ENCODE measurements at places on chromosomes 1 and 21.

GRCh38 chr21:41210426-41211059 is 42.6 kb downstream of the BACE2 start:
- no peak overlapping the region for H3K4me3 ChIP-seq
- H3K36me3 ChIP-seq: no peaks in the 10 kb centered on the region
- DNase-seq: no peak
- no peaks in the 10 kb centered on the region for H3K27me3 ChIP-seq

DNA sequence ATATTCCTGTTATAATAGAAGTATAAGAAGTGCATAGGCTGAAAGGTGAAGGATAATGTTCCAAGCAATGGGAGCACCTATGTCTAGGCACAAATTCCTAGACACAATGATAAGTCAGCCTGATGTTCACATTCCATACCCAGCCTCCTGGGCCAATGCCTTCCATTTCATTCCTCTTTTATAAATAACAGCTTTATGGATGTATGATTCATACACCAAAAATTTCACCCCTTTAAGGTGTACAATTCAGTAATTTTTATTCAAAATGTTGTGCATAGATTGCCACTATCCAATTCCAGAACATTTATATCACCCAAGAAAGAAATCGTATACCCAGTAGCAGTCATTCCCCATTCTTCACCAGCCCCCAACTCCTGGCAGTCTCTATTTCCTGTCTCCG is 118.8 kb downstream of the BRINP2 start:
- no peaks in the 10 kb centered on the region for H3K27me3 ChIP-seq
- H3K4me1 ChIP-seq: no peaks in the 10 kb centered on the region
- H3K36me3 ChIP-seq: no peaks in the 10 kb centered on the region
- no peak overlapping the region for H3K27ac ChIP-seq
- no peak for DNase-seq

DNA sequence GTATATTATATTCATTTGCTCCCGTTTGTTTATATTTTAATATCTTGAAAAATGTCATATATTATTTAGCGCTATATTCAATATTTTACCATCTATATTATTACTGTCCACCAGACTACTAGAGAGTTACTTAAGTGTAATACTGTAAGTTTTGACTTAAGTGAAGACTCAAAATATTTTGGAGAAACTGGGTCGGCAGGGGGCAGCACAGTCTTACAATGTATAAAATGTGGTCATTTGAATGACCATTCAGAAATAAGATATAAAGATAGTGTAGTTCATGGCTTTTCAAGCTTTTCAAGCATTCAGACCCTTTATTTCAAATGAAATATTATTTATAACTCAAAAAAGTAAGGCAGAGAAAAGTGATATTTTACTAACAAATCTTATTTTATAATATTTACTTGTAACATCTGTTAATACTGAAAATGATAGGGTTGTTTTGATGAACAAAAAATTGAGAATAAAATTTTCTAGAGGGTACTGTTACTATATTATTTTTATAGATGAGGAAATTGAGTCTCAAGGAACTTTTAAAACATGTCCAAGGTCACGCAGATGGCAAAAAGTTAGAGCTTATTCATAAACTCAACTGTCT is 89.0 kb upstream of the SERTAD4 start:
- H3K4me3 ChIP-seq: no peak overlapping the region
- no peaks in the 10 kb centered on the region for H3K36me3 ChIP-seq
- DNase-seq: peak; percentile 48
- H3K27ac ChIP-seq: no peak overlapping the region
- H3K27me3 ChIP-seq: no peaks in the 10 kb centered on the region
- H3K4me1 ChIP-seq: no peaks in the 10 kb centered on the region

DNA sequence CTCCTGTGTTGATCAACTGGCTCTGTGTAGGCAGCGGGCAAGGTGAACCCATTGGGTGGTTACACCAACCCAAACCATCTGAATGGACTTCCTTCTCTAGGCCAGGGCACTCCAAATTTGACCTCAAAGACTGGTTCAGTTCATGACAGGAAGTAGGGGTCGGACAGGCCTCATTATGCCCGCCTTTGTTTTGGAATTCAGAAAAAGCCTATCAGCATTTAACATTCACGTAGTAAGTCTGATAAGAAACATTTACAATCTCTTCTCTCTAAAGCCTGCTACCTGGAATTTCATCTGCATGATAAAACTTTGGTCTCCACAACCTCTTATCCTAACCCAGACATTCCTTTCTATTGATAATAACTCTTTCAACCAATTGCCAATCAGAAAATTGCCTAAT is 97.1 kb upstream of the ETV3 start:
- H3K4me3 ChIP-seq: no peak overlapping the region
- DNase-seq: no peak
- H3K27ac ChIP-seq: no peak overlapping the region
- H3K27me3 ChIP-seq: no peaks in the 10 kb centered on the region
- H3K4me1 ChIP-seq: no peaks in the 10 kb centered on the region

DNA sequence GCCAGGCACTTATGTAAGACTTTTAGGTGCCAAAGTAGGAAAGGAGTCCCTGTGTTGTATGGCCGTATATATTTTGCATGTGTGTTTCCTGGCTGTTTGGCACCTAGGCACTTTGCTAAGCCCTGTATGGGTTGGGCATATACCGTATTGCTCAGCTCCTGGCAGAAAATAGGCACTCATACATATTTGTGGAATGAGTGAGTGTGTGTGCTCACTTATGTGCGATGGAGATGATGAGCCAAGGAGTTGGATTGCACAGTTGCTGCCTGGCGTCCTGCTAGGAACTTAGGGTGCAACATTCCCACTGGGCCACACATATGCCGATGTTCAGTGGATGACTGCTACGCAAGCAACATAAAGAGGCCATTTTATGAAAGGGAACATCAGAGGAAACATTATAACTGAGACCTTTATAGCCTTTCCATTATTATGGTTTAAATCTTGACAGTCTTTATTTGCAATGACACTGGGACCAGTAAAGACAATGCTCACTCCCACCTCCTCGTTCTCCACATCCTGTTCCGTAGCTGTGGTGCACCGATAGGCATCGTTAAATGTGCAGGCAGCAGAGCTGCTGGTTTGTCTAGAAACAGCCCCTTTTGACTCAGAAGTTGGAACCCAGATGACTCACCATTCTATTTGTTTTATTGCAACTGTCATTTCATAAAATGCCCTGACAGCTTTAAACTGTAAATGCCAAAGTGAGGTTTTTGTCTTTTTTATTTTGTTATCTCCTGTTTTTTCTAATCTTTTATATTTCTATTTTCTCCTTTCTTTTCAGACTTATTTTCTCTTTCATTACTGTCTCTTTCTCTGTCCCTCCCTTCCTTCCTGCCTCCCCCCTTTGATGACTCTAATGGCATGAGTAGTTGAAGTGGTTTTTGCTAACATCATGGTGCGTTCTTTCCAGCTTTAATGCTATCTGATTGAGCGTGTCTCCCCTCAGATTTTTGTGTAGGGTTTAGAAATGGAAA is 36.1 kb downstream of the PEX14 start:
- H3K27me3 ChIP-seq: no peaks in the 10 kb centered on the region
- H3K27ac ChIP-seq: peak overlapping the region; percentile 34
- no peaks in the 10 kb centered on the region for H3K4me1 ChIP-seq
- no peaks in the 10 kb centered on the region for H3K36me3 ChIP-seq
- H3K4me3 ChIP-seq: no peak overlapping the region

DNA sequence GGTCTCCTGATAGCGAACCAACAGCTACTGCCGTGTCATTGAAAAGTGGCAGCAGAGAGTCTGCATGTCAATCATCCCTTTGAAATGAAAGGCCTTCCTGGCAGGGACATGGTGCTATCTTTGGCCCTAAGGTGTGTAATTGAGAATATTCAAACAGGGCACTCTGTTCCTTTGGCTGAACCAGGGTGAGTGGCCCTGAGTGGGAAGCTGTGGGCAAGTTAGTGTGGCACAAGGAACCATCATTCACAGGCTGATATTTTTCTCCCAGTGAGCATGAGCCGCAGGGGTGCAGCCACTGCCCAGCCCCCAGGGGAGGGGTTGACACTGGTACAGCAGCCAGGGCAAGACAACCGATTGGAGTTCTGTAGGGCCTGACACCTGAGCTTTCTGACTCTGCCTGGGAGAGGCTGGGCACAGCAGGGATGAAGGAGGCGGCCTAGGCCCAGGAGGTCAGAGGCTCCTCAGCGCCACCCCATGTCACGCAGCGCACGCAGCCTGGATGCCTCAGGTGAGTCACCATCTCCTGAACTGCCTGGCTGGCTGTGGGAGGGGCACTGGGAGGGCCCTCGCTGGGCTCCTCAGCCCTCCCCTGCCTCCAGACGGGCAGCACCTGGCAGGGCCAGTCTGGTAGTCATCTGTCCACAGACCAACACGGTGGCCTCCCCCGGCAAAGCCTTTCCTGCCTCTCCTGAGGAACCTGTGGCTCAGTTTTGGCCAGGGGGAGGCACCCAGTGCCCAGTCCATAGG is 13.2 kb downstream of the QSOX1 start:
- no peak overlapping the region for H3K4me3 ChIP-seq
- DNase-seq: peak; percentile 83
- no peaks in the 10 kb centered on the region for H3K27me3 ChIP-seq
- H3K36me3 ChIP-seq: no peaks in the 10 kb centered on the region
- H3K4me1 ChIP-seq: peaks cover 5% of the 10 kb centered on the region

DNA sequence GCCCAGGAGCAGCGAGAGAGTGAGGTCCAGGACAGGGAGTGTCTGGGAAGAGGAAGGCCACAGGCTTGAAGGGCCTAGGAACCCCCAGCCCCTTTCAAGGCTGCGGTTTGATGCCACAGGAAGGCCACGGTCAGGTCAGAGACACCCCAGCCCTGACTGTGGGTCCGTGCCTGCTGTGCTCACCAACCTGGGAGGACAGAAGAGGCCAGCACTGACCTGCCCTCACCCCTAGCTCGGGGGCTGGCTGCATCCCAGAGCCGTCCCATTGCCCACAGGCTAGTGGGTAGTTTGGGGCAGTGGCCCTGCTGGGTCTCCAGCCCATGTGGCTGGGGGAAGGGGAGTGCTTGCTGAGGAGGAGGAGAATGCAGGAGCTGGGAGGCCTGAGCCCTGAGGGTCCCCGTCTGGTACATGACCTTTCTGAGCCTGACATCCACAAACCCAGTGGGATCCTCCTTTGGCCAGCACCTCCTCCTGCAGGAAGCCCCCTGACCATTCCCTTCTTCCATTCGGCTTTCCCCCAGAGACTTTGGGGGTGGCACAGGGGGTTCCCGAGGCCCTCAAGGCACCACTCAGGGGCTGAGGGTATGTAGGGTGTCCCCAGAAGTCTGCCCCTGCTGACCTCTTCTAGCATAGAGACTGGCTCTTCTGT is 54.3 kb downstream of the WNT9A start:
- no peaks in the 10 kb centered on the region for H3K27me3 ChIP-seq
- H3K4me3 ChIP-seq: no peak overlapping the region
- H3K27ac ChIP-seq: no peak overlapping the region
- DNase-seq: peak; percentile 15

DNA sequence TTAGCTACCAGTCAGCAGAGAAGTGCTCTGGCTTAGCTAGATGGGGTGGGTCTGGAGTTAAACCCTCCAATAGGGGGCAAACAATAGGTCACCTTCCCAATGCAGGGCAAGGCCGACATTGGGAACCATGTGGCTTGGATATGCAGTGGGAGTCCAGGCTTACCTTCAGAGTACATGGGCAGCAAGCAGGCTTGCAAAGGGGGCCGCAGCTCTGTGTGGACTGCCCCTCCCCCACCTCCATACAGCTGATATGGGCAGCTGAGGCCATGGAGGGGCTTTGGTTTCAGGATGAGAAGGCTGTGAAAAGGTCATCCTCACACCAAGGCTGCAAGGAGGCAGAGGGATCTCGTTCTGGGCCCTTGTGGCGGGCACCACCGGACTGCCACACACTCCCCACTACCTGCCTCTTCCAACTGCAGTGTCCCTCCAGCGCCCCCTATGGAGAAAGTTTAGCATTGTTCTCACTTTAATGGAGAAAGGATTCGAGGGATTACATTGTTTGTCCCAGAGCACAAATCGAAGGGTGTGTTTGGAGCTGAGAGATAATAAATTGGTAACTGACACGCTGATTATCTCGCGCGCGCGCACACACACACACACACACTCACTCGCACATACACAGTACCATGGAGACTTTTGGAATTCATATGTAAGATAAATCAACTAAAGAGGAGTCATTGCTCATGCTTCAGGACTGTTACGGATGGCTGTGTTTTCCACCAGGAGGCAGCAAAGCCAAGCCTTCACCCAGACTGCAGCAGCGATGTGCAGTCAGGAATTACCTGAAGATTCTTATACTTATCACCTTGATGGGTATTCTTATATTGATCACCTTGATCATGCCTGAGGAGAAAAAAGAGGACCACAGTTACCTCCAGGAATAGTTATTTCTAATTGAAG is 7.0 kb upstream of the SMCP start:
- DNase-seq: no peak
- H3K4me3 ChIP-seq: no peak overlapping the region
- no peaks in the 10 kb centered on the region for H3K4me1 ChIP-seq
- H3K27me3 ChIP-seq: no peaks in the 10 kb centered on the region
- no peak overlapping the region for H3K27ac ChIP-seq
- H3K36me3 ChIP-seq: no peaks in the 10 kb centered on the region

DNA sequence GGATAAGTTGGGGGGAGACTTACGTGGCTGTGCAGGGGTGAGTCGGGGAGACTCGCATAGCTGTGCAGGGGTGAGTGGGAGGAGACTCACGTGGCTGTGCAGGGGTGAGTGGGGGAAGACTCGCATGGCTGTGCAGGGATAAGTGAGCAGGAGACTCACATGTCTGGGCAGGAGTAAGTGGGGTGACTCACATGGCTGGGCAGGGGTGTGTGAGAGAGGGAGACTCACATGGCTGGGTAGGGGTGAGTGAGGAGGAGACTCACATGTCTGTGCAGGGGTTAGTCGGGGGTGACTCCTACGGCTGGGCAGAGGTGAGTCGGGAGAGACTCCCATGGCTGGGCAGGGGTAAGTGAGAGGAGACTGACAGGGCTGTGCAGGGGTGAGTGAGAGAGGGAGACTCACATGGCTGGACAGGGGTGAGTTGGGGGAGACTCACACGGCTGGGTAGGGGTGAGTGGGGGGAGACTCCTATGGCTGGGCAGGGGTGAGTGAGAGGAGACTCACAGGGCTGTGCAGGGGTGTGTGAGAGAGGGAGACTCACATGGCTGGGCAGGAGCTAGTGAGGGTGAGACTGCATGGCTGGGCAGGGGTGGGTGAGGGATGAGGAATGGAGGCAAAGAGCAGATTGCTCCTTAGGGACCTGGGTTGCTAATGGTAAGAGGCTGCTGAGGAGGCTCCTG is 56.0 kb upstream of the ABCG1 start:
- H3K4me3 ChIP-seq: no peak overlapping the region
- H3K4me1 ChIP-seq: no peaks in the 10 kb centered on the region
- no peaks in the 10 kb centered on the region for H3K27me3 ChIP-seq

GRCh38 chr1:30665216-30666010 is 58.0 kb downstream of the MATN1 start:
- no peaks in the 10 kb centered on the region for H3K4me1 ChIP-seq
- no peak for DNase-seq
- H3K4me3 ChIP-seq: no peak overlapping the region
- H3K27me3 ChIP-seq: no peaks in the 10 kb centered on the region
- no peaks in the 10 kb centered on the region for H3K36me3 ChIP-seq

DNA sequence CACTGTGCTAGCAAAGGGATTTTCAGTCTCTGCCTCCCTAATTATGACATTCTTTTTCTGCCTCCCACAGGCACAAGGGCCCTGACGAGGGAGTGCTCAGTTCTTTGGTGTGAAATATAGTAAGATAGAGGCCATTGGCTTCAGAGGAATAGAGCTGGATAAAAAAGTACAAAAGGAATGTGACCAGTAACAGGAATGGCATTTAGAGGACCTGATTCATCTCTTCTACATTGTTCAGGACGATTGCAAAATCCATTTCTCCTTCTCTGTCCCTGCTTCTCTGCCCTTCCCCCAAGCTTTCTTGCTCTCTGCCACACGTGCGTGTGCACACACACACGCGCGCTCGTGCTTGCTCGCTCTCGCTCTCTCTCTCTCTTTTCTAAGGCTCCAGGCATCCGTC is 668.2 kb downstream of the KIF26B start:
- no peaks in the 10 kb centered on the region for H3K27me3 ChIP-seq
- H3K4me3 ChIP-seq: peak overlapping the region; percentile 22
- peak overlapping the region; percentile 26 for H3K27ac ChIP-seq

Measured in breast epithelium (tissue), 4 donors.